ENCODE measurements at places on chromosomes 11 and 22.

GRCh38 chr22:35735542-35735941 is 17.9 kb downstream of the APOL5 start:
- no peak for DNase-seq

DNA sequence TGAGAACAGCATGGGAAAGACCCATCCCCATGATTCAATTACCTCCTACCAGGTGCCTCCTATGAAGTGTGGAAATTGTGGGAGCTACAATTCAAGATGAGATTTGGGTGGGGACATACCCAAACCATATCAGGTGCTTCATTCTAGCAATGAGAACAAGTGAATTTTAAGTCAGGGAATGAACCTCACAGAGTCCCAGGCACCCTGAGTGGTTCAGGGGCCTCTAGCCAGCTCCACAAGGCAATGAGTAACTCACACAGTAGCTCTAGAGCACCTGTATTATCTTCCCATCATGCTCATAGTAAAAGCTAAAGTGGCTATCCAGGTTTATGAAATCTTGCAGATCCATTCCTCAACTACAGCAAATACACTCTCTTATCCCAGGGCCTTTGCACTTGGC is 13.1 kb upstream of the ACCSL start:
- DNase-seq, result no peak

DNA sequence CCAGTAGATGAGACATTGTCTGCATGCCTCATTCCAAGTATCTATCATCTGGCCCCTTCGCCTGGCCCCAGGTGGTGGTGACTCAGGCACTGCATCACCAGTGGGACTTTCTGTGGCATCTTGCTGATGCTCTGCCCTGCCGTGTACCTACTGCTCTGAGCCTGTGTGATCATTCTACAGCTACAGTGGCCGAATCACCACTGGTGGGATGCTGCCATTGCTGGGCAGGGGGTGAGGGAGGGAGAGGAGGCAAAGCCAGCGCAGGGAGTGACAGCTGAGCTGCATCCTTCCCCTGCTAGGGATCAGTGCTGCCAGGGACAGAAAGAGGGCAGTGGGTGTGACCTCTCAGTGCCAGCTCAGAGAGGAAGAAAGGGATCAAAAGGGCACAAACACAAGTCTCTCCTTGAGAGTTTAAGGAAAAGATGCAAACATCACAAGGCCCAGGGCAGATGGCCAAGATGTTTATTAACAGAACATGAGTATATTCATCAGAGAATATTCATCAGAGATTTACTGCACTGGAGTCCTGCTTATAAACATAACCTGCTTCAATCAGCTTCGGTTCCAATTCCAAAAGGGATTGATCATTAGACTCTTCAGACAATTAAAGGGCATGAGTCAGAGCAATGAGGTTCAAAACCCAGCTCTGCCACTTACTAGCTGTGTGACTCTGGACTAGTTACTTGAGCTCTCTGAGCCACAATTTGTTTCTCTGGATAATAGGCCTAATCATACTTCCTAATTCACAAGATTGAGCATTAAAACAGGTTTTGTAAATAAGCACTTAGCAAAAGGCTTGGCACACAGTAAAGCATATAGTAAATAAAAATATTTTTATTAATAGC is 109.8 kb downstream of the NAT10 start:
- DNase-seq, result peak; percentile 67

- DNase-seq, result no peak
Observed at GRCh38 chr22:39246217-39246616, 1.4 kb upstream of the PDGFB start.

GRCh38 chr11:62954478-62954877 is 30.3 kb downstream of the SLC22A6 start:
- no peak for DNase-seq

DNA sequence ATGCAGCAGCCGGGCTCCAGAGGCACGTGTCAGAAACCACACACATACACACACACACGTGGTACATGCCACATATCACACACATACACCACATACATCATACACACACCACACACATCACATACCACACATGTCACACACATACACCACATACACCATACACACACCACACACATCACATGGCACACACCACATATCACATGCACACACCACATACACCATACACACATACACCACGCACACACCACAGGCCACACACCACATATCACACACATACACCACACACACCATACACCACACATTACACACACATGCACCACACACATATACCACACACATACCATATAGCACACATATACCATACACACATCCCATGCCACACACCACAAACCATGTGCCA is 97.5 kb upstream of the PRR5 start:
- DNase-seq, result no peak

GRCh38 chr22:17235149-17235655 is 16.0 kb upstream of the ADA2 start:
- no peak for DNase-seq

- peak; percentile 88 for DNase-seq
Observed at GRCh38 chr11:86632499-86633269, 39.7 kb downstream of the ME3 start.

GRCh38 chr11:36672815-36673450 is 74.9 kb upstream of the RAG2 start:
- DNase-seq, result peak; percentile 71

DNA sequence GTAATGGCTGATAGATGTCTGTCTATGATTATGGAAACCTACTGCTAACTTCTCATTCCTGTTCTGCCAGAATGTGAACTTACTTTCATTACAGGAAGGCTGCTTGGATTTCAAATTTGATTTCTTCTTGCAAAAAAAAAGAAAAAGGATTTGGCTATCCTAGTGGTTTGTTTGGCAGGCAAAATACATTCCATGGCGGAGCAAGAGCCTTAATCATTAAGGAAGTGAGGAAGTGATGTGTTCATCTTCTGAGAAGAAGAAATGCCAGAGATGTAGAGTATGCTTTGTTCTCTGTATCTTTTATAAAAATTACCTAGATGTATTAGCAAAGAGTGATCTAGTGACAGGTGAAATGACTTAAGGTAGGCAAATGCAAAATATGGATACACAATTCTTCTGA is 356.3 kb downstream of the SOX6 start:
- peak; percentile 85 for DNase-seq

DNA sequence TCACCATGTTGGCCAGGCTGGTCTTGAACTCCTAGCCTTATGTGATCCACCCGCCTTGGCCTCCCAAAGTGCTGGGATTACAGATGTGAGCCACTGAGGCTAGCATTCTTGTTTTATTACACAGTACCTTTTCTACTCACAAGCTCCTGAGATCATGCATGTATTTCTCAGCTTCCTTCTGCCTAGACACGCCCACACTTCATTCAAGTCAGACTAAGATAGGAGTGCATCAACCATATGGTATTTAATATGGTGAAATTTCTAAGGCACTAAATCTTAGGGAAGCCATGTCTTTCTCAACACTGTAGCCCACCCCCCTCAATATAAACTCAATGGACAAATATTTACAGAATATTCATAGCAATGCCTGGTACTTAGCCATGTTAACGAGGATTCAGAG is 62.1 kb downstream of the SLC25A17 start:
- peak; percentile 28 for DNase-seq

DNA sequence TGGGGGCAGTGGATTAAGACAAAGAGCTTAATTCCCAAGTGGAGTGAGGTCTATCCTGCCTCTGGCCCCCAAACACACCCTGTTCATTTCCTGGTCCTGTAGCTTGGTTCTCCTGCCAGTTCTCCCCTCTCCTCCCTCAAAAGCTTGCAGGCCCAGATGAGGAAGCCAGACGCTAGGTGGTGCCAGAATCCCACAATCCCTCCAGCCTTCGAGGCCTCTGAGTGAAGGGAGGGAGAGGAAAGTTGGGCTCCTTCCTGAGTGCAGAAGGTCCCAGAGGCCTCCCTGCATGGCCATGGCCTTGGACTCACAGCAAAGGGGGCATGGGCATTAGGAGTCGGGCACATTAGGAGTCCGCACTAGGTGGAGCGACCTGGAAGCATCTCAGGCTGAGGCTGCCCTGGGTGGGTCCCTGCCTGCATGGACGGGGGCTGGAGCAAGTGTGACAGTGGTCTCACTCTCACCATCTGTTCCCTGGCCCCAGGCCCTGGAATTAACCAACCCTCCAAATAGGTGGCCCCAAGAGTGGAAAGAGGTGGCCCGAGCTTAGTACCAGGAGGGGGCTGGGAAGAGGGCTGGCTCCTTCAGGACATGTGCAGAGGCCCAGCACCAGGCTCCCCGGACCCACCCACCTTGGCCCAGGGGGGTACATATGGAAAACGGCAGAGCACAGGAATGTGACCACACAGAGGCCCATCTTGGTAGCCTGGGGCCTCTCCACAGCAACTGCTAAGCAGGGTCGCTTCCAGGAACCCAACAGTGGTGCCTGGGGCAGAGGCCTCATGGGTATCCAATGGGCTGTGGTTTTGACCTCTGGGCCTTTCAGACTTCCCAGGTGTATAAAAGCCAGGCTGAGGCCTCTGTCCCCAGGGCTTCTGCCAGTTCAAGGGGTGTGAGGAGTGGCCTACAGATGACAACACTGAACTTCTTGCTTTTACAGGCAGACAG is 5.2 kb downstream of the FXYD2 start:
- DNase-seq, result peak; percentile 86

DNA sequence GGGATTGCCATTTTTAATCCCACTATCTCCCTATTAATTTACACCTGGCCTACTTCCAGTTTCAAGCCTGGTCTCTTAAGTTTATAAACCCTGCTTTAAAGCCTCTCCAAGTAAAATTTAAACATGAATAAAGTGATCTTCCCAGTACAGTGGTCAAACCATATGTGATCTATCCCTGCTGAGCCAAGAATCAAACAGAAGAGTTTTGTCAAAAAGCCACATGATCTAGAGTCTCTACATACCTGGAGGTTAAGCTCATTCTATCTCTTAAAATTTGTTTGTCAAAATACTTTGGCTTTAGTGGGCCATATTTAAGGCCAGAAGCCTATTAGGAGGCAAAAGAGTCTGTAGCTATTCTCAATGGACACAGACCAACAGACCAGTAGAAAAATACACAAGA is 42.9 kb upstream of the DDI1 start:
- DNase-seq, result no peak

DNA sequence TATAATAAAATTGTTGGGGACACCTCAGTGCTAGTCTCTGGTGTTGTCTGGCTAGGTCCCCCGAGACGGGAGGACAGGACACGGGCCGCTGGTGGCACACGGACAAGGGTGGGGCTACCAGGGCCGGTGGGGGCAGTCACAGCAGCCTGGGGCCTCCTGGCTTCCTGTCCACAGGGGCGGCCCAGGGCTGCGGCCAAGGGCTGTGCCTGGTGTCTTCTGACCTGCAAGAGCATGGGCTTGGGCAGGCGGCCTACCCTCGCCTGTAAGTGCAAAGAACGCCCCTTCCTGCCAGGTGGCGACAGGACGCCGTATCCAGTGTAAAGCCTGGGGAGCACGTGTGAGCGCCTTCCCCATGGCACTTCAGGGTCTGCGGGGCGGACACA is 3.6 kb downstream of the LRFN4 start:
- no peak for DNase-seq

DNA sequence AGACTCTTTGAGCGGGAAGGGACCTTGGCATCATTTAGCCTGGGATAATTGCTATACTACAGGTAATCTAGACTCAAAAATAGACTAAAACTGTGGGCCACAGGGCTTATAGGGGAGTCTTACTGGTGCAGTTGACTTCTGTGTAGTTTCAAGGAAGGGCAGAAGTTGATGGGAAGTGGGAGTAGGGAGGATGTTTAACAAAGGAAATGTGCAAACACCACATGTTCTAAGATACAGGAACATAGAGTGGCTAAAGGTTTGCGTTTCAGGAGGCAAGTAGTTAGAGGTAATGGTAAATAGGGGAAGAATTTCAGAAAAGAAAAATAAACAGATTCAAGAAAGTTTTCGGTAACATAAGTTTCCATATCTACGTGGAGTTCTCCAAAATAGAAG is 14.4 kb upstream of the SORL1 start:
- DNase-seq, result no peak

- peak; percentile 13 for DNase-seq
Observed at GRCh38 chr22:41446057-41446501, 522 bp downstream of the TOB2 start.

- DNase-seq, result no peak
Observed at GRCh38 chr22:45999379-45999971, 22.5 kb upstream of the WNT7B start.

DNA sequence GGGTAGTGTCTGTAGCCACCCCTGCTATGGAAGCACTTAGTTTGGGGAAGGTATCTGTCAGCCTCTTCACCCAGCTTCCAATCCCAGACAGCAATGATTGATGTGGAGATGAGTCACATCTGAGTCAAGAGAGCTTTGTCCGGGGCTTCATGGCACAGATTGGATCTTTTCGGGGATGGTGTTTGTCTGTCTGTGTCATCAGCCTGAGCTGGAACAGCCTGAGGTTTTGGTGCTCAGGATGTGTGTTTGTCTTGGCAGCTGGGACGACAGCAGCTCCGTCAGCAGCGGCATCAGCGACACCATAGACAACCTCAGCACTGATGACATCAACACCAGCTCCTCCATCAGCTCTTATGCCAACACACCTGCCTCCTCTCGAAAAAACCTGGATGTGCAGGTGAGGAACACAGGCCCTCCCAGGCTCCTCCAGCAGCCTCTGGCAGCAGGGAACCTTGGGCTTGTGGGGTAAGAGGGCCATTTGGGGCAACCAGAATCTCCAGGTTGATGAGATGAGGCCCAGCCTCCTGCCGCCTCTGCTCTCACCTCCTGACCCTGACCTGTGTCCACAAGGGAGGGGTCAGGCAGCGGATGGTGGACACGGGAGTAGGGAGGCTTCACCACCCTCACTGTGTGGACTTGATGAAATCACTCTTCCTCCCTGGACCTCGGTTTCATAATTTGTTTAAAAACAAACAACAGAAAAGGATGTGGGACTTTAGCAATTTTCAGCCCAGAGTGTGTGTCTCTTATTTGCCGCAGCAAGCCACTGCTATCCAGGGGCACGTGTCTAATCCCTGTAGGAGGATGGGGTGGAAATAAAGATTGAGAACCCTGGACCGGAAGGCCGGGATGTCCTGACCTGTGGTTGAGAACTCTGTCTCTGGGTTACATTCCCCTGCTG is 124.3 kb downstream of the DBX1 start:
- DNase-seq, result peak; percentile 96
